ENCODE measurements at places on chromosomes 2 and 18.

- DNase-seq: no peak
These were observed 215.3 kb upstream of the SETBP1 start for GRCh38 chr18:44465381-44465841.

- DNase-seq: no peak
These were observed 224.3 kb upstream of the SMAD7 start for GRCh38 chr18:49175071-49175470.

- no peak for DNase-seq
These were observed 151.3 kb downstream of the NEDD4L start for GRCh38 chr18:58195278-58195765.

DNA sequence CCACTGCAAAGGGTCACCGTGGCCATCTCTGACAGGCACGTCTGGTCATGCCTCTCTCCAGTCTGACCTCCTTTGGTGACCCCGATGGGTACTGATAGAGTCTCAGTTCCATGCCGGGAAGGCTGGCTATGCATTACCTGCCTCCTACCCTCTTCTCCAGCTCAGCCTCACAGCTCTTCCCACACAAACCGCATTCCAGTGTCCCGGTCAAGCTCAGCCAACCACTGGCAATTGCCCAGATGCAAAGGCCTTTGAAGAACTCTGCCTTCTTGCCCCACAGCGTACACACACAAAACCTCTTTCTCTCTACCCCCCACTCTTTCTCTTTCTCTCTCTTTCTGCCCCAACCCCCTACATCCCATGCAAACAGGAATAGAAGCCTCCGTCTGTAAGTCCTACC is 37.6 kb downstream of the TMEM163 start:
- no peak for DNase-seq

- DNase-seq: no peak
These were observed 65.7 kb downstream of the MCFD2 start for GRCh38 chr2:46849721-46850556.

DNA sequence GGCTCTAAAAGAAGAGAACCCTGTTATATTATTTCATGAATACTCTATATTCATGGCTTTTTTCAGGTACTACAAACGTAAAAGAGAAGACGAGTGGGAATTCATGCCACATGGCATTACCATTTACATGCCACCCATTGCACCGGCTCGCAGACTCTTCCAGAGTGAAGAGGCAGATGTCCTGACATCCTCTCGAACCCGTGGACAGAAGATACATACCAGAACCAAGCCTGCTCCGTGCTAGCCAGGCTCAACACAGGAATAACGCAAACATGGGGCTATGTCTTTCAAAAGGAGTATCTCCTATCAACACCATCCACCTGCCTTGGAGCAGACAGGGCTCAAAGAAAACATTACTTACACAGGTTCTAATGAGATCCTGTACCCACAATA is 168.8 kb downstream of the THADA start:
- no peak for DNase-seq

GRCh38 chr18:78774741-78775141 is 204.9 kb upstream of the SALL3 start:
- no peak for DNase-seq

- no peak for DNase-seq
These were observed 1.3 kb downstream of the STK39 start for GRCh38 chr2:168246072-168246482.

- DNase-seq: no peak
These were observed 99.9 kb downstream of the NFATC1 start for GRCh38 chr18:79495591-79496071.

- no peak for DNase-seq
These were observed 54.4 kb upstream of the MYO3B start for GRCh38 chr2:170123593-170123992.

GRCh38 chr18:40407909-40408308 is 1547.1 kb upstream of the PIK3C3 start:
- DNase-seq: no peak

GRCh38 chr2:33489835-33490431 is 13.5 kb downstream of the RASGRP3 start:
- DNase-seq: no peak

DNA sequence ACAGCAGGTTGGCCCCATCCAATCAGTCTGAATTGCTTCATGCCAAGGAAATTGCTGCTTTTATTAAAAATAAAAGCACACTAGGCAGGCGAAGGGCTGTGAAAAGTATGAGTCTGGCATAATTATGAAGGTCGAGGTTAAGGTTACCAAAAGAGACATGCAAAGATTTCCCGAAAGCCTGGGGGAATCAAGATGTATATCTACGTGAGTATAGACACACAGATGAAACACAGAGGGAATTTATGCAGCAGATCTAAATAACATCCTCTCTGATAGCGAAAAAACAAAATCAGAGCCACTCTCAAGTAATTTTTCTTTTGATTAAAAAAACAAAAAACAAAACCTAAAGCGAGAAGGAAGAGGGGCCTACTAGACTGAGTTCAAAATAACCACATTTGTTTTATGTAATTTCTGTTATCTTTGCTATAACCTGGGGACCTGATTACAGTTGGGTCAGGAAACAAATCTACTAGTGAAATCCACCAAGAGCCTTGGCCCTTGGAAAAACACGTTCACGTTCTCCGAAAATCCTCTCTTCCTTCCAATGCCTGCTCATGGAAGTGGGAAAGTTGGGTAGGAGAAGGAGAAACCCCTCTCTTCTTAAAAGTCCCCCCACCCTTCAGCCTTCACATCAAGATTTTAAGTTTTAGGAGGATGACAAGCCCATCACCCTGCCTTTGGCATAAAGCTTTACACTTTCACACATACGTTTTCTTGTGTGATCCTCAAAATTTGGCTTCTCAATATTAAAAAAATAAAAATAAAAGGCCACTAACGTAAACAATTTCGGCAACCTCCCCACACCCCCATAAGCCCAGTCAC is 1.4 kb downstream of the AAK1 start:
- no peak for DNase-seq

Measured in BE2C (cell line).